ENCODE measurements at places on chromosomes 11 and 22. TPM values are rescaled to one million over a fixed set of nuclear protein-coding genes. Genes with fewer than 3 reads are reported as not detected.

RGL4 gene
- total RNA-seq, result not detected

BIK gene
- 2.9 TPM for total RNA-seq

PHETA2 gene
- 10.3 TPM for total RNA-seq

TRIM68 gene
- total RNA-seq, result 16.7 TPM

MRPL23 gene
- 60.2 TPM for total RNA-seq

SLC5A1 gene
- not detected for total RNA-seq

ARL2 gene
- total RNA-seq, result 144 TPM

APOA4 gene
- total RNA-seq, result not detected

SOX10 gene
- 0.36 TPM for total RNA-seq

ZNF70 gene
- 6.1 TPM for total RNA-seq

GDPD4 gene
- not detected for total RNA-seq

SC5D gene
- 36.9 TPM for total RNA-seq

CEND1 gene
- total RNA-seq, result 0.50 TPM

ENTHD1 gene
- not detected for total RNA-seq

DDIAS gene
- total RNA-seq, result 1.1 TPM

HEPHL1 gene
- total RNA-seq, result not detected

NRXN2 gene
- total RNA-seq, result 1.9 TPM

PRRG4 gene
- total RNA-seq, result 1.6 TPM

OR10D3 gene
- not detected for total RNA-seq

KRTAP5-1 gene
- not detected for total RNA-seq

RFPL3 gene
- not detected for total RNA-seq

POU2AF2 gene
- not detected for total RNA-seq

UCP2 gene
- total RNA-seq, result 54.9 TPM

SPTBN2 gene
- total RNA-seq, result 63.7 TPM

NAV2 gene
- total RNA-seq, result 3.3 TPM

MIAT gene
- 0.78 TPM for total RNA-seq

GGT5 gene
- total RNA-seq, result 68.6 TPM

FAM111B gene
- 1.3 TPM for total RNA-seq

CHCHD10 gene
- 4.6 TPM for total RNA-seq

MTMR2 gene
- 27.9 TPM for total RNA-seq

CADM1 gene
- total RNA-seq, result 48.1 TPM

PATE1 gene
- not detected for total RNA-seq

AMPD3 gene
- total RNA-seq, result 17.5 TPM

TNNT3 gene
- 8.7 TPM for total RNA-seq

CYP2D6 gene
- 0.35 TPM for total RNA-seq

PRR14L gene
- 15.7 TPM for total RNA-seq

ANO5 gene
- 7.8 TPM for total RNA-seq

MUC2 gene
- 0.12 TPM for total RNA-seq

PGA5 gene
- total RNA-seq, result not detected

TRIM6 gene
- 6.5 TPM for total RNA-seq

TESMIN gene
- 6.6 TPM for total RNA-seq

LMO2 gene
- 19.4 TPM for total RNA-seq

MS4A6E gene
- total RNA-seq, result not detected

TREH gene
- not detected for total RNA-seq

POU2F3 gene
- 0.17 TPM for total RNA-seq

KCNQ1 gene
- total RNA-seq, result 387 TPM

RPS25 gene
- 1,024 TPM for total RNA-seq

MYH9 gene
- total RNA-seq, result 392 TPM

EIF3D gene
- 138 TPM for total RNA-seq

GAL3ST3 gene
- total RNA-seq, result not detected

FGF4 gene
- not detected for total RNA-seq

PRCP gene
- total RNA-seq, result 169 TPM

Measured in adrenal gland (tissue), 19 donors.